AG09309 (cell line): ENCODE measurements at places on chromosomes 4 and X.

DNA sequence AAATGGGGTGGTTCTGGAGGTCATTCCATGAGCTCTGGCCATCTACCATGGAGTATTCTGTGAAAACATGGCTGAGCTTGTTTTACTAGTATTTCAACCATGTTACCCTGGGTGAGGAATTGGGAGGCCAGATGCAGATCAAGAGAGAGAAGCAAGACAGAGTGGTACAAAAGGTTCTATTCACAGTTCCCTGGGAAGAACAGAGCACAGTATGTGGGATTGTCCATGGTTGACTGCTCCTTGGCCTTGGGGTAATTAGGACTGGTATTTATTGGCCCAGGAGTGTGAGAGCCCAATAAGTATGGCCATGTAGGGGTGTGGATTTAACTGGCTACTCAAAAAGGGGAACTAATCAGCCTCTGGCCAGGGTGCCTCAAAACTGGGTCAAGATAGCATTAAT is 239.7 kb upstream of the GATB start:
- DNase-seq: no peak

DNA sequence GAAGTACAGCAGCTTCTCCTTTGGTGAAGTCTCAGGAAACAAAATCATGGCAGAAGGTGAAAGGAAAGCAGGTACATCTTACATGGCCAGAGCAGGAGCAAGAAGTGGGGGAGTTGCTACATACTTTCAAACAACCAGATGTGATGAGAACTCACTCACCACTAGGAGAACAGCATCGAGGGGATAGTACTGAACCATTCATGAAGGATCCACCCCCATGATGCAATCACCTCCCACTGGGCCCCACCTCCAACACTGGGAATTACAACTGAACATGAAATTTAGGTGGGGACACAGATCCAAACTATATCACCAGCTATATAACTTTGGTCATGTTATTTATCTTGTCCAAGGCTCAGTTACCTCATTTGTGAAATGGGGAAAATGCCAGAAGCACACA is 159.4 kb downstream of the OPHN1 start:
- no peak for DNase-seq

DNA sequence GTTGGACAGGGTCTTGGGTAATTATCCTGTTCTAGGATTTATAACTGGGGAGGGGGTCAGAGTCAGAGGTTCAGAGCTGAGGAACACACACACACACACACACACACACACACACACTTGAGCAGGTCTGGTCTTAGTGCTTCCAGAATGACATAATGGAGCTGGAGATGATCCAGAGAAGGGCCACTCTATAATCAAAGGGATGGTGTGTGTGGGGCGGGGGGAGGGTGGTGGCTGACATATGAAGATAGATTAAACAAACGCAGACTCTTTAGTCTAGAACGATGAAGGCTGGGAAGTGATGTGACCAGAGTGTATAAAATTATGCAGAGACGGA is 434 bp upstream of the TMEM255A start:
- DNase-seq: no peak

GRCh38 chr4:176761872-176762271 is 30.9 kb downstream of the VEGFC start:
- DNase-seq: no peak

GRCh38 chr4:148737061-148737770 is 295.0 kb upstream of the NR3C2 start:
- DNase-seq: no peak

- no peak for DNase-seq
Observed at GRCh38 chr4:4398430-4398829, 11.5 kb downstream of the NSG1 start.

DNA sequence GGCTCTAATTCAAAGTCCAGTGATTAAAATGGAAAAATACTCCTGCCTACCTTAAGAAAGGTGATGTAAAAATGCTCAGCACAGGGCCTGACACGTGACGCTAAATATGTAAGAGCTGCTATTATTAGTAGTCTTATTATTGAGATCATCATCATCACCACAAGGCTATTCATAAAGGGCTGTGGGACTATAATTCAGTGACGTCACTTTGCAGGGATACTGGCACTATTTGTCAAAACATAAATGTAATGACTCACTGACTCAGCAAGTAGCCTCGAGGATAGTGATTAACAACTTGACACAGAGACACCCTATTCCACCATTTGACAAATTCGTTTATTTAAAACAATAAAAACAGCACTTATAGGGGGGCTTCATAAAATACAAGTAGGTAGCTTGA is 258.9 kb downstream of the SPANXN1 start:
- DNase-seq: no peak

GRCh38 chr4:113419631-113420030 is 341.9 kb downstream of the CAMK2D start:
- DNase-seq: no peak

DNA sequence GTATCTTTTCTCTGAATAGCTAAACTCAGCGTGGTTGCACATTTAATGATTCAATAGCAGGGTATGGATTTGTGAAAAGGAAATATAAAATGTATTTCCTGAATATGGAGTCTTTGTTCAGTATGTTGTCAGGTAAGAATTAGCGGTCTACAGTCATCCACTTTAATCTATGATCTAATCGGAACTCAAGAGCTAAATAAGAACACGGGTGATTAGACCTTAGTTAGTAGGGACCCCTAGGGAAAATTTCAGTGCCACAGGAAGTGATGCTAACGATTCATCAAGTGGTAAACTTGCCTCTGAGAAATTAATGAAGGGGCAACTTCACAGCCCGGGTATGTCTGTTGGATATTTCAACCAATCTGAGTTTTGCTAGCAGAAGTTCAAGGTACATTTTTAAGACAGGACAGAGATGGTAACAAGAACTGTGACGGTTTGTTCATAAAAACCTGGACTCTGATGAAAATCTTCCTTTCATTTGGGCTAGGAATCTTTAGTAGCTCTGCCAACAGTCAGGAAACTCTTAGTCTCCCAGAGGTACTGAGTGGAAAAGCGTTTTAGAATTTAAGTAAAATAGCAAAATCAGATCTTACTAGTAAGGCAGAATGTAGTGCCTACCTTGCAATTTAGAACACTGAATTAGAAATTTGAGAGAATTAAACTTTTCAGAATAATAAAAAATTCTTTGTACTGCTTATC is 47.1 kb downstream of the PCDH7 start:
- DNase-seq: no peak

DNA sequence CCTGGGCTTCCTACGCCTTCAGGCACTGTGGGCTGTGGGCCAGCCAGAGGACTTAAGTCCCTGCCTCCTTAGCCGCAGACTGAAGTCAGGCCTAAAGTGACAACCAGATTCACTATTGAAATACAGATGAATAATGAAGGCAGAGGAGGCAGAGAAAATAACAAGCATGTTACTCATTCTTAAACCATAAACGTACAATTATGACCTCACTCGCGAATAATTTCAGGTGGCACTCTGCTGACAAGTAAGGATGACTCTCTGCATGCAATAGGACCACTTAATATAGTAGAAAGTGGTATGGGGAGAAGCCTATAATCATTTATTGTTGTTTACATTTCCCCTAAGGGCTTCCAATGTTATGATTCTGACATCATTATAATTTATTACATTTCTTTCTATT is 409.2 kb upstream of the FGF13 start:
- DNase-seq: no peak

DNA sequence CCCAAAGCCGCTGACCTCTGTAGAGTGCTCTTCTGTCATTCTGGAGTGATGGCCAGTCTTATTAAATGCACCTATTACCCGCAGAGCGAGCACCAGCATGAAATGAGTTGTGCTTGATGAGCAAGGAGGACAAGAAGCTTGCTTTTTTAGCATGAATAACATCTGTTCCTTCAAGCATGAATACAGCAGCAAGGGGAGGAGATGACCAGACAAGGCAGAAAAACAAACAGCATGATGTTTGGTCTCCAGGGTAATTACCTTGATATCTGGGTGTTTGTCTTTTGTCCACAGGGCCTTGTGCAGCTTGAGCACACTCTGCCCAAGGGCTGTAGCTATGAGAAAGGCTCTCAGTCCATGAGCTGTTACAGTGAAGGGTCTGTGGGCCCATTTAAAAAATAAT is 324.8 kb upstream of the DDX53 start:
- no peak for DNase-seq

GRCh38 chr4:89949782-89950387 is 55.2 kb downstream of the MMRN1 start:
- no peak for DNase-seq

- DNase-seq: peak; percentile 52
Observed at GRCh38 chr4:118280501-118281218, 72.1 kb downstream of the PRSS12 start.

- no peak for DNase-seq
Observed at GRCh38 chr4:138800421-138800820, 215.2 kb upstream of the NOCT start.

- DNase-seq: no peak
Observed at GRCh38 chrX:150459196-150459595, 96.1 kb downstream of the MAMLD1 start.

GRCh38 chrX:30196322-30196721 is 19.0 kb upstream of the MAGEB2 start:
- no peak for DNase-seq

DNA sequence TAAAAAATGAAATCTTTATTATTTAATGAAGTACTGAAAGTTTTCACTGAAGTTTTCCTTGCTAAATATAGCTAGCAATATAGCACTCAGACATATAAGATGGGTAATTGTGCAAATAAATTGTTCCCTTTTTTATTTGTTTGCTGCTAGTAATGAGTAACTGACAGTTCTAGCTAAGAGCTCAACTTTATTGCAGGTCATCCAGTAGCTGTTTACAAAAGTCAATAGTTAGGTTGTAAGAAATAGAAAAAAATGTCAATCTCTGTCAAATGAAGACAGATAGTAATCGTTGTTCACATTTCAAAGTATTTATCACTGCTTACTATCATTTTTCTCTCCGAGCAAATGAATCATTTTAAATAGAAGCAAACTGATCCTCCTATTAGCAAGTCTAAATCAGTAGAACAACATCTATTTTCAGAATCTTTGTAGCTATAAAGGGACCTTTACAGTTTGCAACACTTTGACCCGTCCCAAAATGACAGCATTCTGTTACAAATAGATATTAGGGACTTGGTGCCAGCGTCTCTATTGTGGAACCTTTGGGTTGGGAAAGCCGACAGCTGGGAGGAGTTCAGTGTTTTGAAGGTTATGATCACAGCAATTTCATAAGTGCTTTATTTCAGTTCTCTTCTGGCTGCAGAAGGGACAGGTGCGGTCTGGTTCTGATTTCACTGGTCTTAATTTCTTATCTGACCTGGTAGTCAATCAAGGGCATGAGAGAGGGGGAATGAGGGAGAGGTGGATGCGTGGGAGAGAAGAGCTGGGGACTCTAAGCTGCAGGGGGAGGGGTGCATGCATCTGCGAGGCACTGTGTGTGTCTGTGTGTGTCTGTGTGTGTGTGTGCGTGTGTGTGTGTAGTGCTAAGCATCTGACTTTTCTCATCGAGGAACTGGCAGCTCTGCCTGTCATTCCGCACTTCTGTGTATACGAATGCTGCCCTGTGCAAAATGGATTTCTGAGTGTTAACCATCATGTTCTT is 227.9 kb upstream of the PITX2 start:
- DNase-seq: no peak

DNA sequence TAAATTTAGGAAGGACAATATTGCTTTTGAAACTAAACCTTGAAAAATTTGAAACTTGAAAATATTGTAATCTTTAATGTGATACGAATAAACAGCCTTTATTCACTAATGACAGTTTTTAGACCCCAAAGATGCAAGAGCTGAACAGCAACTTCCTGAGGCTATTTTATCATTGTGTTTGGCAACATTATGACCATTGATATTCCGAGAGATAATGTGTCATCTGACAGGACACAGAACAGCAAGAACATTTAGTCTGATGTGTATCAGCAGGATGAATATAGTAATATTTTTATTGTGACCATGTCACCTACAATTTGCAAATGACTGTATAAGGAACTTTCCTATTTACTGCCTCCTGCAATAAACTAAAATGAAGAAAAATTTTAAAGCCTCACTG is 316.0 kb downstream of the ADAM29 start:
- DNase-seq: no peak
